Renal cortex interstitium (tissue), 15 donors: ENCODE measurements at places on chromosomes 2 and 18.
A peak's percentile ranks its signal among the peaks of the same experiment; 100 is the strongest.

- peak; percentile 69 for DNase-seq
These were observed at the start of gene MAP4K4 for GRCh38 chr2:101697124-101698013. MAP4K4 (plus strand) TSS chr2:101697707; CDS start chr2:101698081, 374 bp downstream.

- no peak for DNase-seq
These were observed 148.2 kb upstream of the GLI2 start for GRCh38 chr2:120587279-120587996.

DNA sequence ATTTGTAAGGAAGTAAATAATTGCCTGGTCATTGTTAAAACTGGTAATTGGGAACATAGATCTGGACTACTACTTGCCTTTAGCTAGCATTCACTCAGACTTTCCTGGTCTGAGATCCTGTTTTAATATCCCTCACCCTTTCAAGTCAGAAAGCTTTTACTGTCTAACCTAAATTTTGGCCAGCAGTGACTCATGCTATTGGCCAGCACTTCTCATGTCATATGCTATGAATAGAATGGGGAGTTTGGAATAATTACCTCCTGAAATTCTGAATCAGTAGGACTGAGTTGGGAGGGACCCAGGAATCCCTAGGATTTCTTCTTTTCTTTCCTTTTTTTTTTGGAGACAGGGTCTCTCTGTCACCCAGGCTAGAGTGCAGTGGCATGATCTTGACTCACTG is 19.3 kb downstream of the STK36 start:
- no peak for DNase-seq

GRCh38 chr2:15754703-15755099 is 163.0 kb downstream of the DDX1 start:
- DNase-seq: no peak

DNA sequence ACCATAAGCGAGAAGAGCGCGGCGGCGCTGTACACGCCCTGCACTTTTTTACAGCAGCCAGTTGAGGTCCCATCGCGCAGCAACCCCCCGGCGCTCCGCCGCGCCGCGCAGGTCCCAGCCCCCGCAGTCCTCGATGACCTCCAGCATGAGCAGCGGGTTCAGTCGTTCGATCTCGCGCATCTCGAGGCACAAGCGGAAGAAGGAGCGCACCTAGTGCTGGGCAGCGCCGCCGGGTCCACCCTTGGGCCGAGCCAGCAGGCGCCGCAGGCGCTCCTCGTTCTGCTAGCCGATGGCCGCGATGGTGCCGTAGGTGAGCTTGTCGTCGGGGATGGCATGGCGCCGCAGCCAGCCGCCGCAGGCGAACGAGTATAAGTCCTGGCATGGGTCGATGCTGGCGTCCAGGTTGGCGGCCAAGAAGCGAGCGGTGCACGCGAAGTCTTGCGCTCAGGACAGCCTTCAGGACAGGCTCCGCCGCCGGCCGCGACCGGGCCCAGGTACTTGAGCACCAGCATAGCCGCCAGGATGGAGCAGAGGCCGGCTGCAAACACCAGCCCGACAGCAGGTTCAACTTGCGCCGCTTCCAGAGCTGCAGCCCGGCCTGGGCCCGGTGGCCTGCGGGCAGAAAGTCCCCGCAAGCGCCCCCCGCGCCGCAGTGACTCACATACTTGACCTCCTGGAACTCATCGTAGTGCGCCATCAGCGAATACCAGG is 8.3 kb downstream of the ALPP start:
- no peak for DNase-seq
